PC-9 (cell line): ENCODE measurements at places on chromosomes 3 and 15. TPM values are rescaled to one million over a fixed set of nuclear protein-coding genes. Genes with fewer than 3 reads are reported as not detected.

DNA sequence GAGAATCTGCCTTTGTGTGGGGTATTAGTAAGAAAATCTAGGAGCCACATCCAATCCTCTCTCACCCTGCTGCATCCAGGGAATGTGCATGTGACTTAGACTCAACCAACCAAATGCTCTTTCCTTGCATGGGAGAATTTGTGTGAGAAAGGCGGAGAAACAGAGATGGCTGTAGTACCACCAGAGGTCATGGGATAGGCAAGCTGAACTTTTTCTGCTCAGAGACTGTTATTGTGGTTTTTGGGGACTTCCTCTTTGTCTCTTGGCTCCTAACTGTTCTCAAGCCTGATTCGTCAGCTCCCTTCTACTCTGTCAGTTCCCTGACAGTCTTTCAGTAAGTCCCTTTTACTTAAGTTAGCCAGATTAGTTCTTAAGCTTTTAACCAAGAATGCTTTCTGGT, 2.6 kb upstream of the ZSCAN2 start:
- no peak overlapping the region for H3K27ac ChIP-seq
- H3K36me3 ChIP-seq, result no peaks in the 10 kb centered on the region
- no peak overlapping the region for H3K4me3 ChIP-seq
- no peaks in the 10 kb centered on the region for H3K27me3 ChIP-seq
- H3K4me1 ChIP-seq, result peaks cover 6% of the 10 kb centered on the region
- no peak for DNase-seq

DNA sequence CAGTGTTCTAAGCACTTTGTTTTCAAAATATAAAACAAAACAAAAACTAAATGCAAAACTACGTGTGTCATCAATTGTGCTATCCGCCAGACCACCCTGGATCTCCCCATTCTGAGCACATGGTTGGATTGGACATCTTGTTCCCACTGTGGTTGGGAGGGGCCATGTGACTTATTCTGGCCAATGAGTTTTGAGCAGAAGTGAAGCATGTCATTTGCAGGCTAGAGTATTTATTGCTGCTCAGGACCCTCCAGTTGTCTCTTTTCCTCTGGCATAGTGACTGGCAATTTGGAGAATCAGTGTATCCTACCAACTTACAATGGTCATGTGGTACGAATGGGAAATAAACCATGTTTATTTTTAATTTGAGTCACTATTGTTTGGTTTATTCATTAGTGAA, 70.2 kb upstream of the ST8SIA2 start:
- H3K36me3 ChIP-seq, result no peaks in the 10 kb centered on the region
- peaks cover 69% of the 10 kb centered on the region for H3K27me3 ChIP-seq
- H3K4me3 ChIP-seq, result no peak overlapping the region
- no peaks in the 10 kb centered on the region for H3K4me1 ChIP-seq
- DNase-seq, result no peak

DNA sequence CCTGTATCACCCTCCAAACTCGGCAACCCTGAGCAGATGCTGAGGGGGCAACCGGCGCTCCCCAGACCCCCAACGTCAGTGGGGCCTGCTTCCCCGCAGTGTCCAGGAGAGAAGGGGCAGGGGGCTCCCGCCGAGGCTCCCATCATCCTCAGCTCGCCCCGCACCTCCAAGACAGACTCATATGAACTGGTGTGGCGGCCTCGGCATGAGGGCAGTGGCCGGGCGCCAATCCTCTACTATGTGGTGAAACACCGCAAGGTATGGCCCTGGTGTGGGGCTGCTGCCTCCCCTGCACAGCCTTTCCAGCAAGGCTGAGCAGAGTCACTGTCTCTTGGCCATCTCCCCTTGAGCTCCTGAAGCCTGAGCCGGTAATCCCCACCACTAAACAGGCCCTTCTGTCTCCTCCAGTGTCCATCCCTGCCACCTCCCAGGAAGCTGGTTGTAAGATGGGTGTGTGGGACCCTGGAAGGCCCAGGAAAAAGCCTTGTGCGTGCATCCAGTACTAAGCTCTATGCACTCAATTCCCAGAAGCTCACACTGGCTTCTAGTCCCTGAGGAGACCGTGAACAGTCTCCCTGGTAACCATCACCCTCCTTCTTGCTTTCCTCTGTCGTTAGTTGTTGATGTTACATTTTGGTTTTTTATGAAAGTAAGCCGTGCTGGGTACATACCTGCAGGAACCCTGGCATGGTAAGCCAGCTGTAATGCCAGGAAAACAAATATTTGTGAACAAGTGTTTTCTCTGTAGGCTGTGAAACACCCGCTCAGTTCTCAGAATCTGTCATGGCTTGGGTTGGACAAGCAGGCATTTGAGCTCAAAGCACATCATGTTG, 63.3 kb downstream of the BOC start:
- no peak overlapping the region for H3K4me3 ChIP-seq
- H3K27me3 ChIP-seq, result no peaks in the 10 kb centered on the region
- H3K4me1 ChIP-seq, result 0 out of 2 replicates have a peak, but pooled peaks cover 8% of the 10 kb centered on the region
- no peak for DNase-seq
- no peak overlapping the region for H3K27ac ChIP-seq
- H3K36me3 ChIP-seq, result no peaks in the 10 kb centered on the region

DNA sequence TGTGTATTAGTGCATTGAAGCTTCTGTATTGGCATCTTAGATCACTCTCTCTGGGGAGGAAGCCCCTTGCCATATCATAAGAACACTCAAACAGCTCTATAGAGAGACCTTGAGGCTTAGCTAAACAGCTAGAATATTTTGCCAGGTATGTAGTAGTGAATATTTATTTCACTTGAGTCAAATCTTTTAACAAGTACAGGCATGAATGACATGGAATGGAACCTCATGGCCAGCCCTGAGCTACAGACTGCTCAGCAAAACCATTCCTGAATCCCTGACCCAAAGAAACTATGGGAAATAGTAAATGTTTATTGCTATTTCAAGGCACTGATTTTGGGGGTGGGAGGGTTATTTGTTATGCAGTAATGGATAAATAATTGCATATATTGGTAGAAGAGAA, 604.8 kb downstream of the MECOM start:
- no peak overlapping the region for H3K4me3 ChIP-seq
- H3K4me1 ChIP-seq, result no peaks in the 10 kb centered on the region
- H3K27ac ChIP-seq, result no peak overlapping the region
- no peaks in the 10 kb centered on the region for H3K36me3 ChIP-seq
- H3K27me3 ChIP-seq, result no peaks in the 10 kb centered on the region
- DNase-seq, result no peak

- no peak for DNase-seq
- peaks cover 24% of the 10 kb centered on the region for H3K4me1 ChIP-seq
- no peaks in the 10 kb centered on the region for H3K36me3 ChIP-seq
Measured at GRCh38 chr3:4899710-4900109, 79.5 kb upstream of the BHLHE40 start.

DNA sequence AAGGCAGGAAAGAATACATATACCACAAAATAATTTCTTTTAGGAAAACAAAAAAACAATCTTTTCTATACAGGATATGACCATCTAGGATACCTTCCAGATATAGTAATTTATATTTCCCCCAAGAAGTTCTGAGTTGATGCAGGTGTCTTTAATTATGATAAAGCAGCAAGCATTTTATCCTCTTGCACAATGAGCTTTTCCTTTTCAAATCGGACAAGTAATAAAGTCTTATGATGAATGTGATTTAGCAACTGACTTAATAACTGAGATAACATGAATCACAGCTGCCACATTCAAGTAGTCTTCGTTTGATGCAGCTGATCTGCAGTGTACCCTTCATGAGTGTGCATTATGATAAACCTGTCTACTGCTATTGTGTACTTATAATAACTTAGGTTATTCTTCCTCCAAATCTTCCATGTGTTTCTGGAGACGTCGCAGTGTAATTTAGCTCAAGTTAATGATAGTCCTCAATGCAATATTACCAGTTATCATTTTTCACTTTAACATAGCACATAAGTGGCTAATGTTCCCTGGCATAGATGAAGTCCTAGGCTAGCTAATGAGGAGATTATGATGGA, 260.3 kb upstream of the MRPL3 start:
- H3K27ac ChIP-seq, result no peak overlapping the region
- H3K27me3 ChIP-seq, result no peaks in the 10 kb centered on the region
- H3K4me1 ChIP-seq, result no peaks in the 10 kb centered on the region
- no peak overlapping the region for H3K4me3 ChIP-seq
- no peak for DNase-seq
- H3K36me3 ChIP-seq, result no peaks in the 10 kb centered on the region

DNA sequence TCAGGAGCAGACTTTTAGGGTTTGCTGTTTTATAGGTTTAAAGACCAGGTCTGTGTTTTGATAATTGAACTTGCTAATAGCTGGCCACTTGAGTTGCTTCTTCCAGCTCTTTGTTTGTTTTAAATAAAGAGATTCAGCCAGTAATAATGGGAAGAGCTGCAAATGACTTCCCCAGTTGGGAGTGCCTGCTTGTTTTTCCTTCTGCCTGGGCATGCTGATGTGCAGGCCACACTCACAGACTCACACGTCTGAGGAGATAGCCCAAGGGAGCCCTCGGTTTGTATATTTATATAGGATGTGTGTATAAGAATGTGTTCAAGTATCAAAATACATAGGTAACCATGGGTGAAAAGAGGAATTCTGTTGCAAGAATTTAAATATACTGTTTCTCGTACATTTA, 78.2 kb upstream of the BOC start:
- H3K4me3 ChIP-seq, result no peak overlapping the region
- H3K36me3 ChIP-seq, result no peaks in the 10 kb centered on the region
- no peaks in the 10 kb centered on the region for H3K4me1 ChIP-seq

DNA sequence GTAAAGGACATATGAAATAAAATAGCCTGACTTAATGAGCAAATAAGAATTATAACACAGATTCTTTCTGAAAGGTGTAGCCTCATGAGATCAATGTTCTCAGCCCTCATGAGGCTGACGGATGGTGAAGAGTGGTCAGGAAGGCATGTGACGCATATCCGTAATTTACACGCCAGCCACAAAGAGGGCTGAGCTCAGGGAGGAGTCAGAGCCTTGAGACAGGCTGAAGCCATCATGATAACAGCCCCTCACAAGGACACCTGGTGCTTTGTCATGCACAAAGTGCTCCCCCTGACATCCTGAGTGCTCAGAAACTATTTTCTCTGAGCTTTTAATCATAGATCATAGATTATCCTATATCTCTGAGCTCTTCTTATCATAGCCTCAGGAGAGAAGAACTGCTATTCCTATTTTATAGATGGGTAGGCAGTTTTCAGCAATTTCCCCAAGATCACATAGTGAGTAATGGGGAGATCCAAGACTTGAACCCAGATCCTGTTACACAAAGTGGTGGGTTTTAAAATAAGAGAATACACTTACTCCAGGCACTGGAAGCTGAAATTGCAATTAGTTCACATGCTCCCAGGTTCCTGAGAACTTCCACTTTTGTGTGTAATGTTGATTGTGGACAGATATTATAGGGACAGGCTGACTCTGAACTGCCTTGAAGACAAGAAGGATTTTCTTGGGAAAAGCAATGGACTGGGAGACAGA, 267.1 kb downstream of the RPLP1 start:
- no peaks in the 10 kb centered on the region for H3K36me3 ChIP-seq
- no peak for DNase-seq
- H3K27ac ChIP-seq, result no peak overlapping the region
- H3K27me3 ChIP-seq, result no peaks in the 10 kb centered on the region

DNA sequence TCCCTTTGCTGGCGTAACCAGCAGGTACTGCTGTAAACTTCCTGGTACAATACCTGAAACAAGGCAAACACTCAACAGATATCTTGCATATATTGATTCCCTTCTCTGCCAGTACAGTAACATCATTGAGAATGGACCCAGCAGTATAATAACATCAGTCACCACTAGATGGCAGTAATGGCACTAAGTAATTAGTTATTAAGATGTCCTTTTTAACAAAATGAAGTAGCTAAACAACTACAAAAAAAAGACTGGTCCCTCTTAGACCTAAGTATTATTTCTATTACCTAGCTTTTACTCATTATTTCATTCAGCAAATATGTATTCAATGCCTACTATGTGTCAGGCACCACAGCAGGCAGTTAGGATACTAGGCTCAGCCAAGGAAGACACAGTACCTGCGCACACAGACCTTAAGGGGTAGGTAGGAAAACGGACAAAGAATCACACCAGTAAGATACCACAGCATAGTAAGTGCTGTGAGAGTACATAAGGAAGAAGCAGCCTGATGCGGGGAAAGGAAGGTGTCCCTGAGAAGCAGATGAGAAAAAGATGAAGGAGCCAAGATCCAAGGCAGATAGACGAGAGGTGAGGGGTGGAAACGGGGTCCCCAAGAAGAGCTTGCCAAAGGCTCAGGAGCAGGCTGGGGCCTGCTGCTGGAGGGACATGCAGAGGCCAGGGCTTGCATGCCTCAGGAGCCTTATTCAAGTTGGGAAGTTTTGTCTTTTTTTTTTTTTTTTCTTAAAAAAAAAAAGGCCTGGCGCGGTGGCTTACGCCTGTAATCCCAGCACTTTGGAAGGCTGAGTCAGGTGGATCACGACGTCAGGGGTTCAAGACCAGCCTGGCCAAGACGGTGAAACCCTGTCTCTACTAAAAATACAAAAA, 102.7 kb upstream of the CHD2 start:
- H3K27me3 ChIP-seq, result no peaks in the 10 kb centered on the region
- no peak for DNase-seq
- H3K27ac ChIP-seq, result peak overlapping the region; percentile 38; the same call in 1 of the 2 replicates
- H3K36me3 ChIP-seq, result no peaks in the 10 kb centered on the region

GRCh38 chr3:66082679-66083078, 44.0 kb upstream of the MAGI1 start:
- no peak overlapping the region for H3K27ac ChIP-seq
- no peaks in the 10 kb centered on the region for H3K36me3 ChIP-seq
- no peaks in the 10 kb centered on the region; the same call in 1 of the 2 replicates for H3K4me1 ChIP-seq
- DNase-seq, result no peak

DNA sequence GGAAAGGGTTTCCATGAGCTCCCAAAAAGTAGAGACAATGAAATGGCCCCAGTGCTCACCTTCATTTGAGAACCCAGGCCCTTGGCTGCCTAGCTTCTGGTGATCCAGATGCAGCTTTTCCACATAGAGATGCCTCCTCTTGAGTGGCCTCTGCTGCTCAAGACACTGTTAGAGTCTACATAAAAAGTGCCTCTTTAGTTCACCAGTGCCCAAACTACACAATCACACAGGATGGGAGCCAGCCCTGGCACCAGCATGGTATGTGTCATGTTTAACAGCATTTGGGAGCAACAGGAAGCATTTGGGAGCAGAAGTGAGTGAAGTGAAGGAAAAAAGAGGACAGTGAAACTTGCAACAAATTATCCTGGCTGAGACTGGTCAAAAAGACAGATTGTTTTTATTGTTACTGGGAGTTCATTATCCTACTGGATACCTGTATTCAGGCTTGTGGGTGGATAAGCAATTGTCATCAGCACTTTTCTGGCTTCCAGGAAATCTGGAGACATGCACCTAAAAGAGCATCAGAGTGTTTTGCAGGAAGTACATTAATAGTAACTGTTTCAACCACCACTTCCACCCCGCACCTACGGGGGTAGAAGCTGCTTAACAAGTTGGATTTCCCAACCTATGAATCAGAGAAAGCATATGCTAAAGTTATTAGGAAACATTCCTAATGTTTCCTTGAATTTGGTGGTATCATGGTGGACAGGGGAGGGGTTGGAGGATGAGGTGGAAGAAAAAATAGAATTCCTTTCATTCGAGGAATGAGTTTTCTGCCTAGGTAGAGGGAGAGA, 416.2 kb downstream of the IGSF11 start:
- no peak overlapping the region for H3K27ac ChIP-seq
- no peak overlapping the region for H3K4me3 ChIP-seq
- H3K27me3 ChIP-seq, result no peaks in the 10 kb centered on the region
- no peak for DNase-seq
- H3K4me1 ChIP-seq, result no peaks in the 10 kb centered on the region

GRCh38 chr3:124851905-124852304, 35.3 kb downstream of the ITGB5 start:
- no peak for DNase-seq
- H3K4me3 ChIP-seq, result no peak overlapping the region
- H3K27ac ChIP-seq, result no peak overlapping the region
- peaks cover 23% of the 10 kb centered on the region for H3K36me3 ChIP-seq
- peaks cover 1% of the 10 kb centered on the region for H3K4me1 ChIP-seq

Gene CMTM8
- 16.8 and 17.8 TPM in 2 replicates for total RNA-seq

Gene NANOGP8
- not detected in 2 replicates for total RNA-seq

Gene SLC2A2
- not detected in 2 replicates for total RNA-seq

Gene MYL3
- total RNA-seq, result not detected in 2 replicates

Gene RTP2
- not detected in 2 replicates for total RNA-seq
